ENCODE measurements at places on chromosomes 5 and 9.

- no peak for DNase-seq
Observed at GRCh38 chr5:75885849-75886596, 168.8 kb upstream of the POC5 start.

- no peak for DNase-seq
Observed at GRCh38 chr9:61666310-61666709, 476.5 kb downstream of the SPATA31A7 start.

GRCh38 chr9:121499427-121500164 lies at the start of gene GGTA1:
Gene GGTA1, minus strand, starts transcription at chr9:121499844. Its CDS starts 31,922 bp downstream, at chr9:121467922.
- DNase-seq = no peak

- DNase-seq = no peak
Observed at GRCh38 chr9:136012651-136013050, 51.5 kb upstream of the UBAC1 start.

DNA sequence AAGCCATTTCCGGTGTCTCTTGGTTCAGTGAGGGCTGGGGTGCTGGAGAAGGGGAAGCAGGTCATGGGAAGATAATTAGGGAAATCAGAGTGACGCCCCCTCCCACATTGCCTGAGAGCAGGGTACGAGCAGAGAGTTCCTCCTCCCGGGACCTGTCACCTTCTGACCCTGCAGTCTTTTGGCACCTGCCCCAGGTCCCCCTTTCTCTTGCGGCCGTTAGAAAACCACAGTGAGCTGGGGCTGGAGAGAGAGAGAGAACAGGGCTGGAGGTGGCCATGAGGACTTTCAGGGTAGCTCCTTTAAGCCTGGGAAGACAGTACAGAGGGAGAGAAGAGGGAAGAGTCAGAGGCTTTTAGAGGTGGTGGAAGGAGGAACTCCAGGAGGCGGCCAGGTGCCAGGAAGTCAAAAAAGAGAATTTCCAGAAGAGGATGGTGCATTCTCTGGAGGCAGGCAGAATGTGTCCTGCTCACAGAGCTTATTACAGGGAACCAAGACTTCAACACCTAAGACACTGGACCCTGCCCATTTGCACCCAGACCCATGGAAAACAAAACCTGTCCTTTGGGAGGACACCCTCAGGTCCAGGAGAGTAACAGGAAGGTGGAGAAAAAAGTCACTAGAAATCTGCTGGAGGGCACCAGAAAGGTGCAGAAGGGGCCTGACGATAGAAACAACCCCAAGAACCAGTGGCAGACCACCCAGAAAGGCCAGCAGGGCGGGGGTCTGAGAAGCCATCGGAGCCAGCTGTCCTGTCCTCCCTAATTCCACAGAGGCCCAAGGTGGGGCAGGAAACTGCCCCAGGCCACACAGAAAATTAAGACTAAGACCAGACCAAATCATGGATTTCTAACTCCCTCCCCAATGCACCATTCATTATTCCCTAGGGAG lies 6.5 kb upstream of the ACSL6 start:
- no peak for DNase-seq

DNA sequence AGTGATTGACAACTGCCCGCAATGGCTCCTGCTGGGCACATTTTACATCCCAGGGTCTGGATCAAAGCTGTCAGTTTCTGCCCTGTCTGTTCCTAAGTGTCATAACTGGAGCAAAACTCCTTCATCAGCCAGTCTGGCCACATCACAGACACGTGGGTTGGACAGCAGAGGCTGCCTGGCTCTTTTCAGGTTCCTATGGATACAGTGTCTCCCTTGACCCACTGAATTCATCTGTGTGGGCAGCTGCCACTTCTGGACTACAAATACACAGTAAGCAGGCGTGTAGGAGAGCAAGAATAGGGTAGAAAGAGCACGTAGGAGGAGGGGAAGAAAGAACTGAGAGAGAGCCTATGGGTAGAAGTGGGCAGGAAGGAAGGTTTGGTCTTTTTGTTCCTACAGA lies 238.0 kb downstream of the ENC1 start:
- DNase-seq = no peak

DNA sequence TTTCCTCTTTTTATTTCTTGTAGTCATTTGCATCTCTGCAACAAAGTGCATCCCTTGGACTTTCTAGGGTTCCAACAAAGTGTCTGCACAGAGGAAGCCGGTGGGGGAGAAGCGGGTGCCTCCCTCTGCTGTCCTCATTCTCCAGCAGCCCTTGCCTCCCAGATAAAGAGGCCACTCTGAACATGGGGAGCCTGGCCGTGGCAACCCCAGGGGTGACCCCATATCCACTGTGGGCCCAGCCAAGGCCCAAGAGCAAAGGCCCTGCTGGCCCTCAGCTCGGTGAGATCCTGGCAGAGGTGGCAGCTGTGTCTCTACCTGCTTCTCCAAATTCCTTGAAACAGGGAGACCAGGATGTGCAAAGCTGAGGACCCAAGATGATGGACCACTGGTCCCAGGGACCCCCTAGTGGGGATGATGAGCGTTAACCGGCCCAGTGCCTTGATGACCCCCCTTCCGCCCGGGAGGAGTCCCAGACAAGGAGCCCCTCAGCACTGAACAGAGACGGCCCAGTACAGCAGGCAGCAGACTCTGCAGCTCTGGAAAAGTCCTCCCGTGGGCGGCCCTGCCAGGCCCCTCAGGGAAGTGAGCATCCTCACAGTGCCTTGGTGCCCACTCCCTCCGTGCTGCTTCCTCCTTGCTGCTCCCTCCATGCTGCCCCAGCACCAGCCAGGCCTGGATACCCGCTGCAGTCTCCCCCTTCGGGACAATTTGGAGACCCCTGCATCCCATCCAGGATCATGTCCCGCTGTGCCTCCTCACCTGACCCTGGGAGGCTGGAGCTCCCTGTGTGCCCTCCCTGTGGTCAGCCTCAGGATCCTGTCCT lies 62.5 kb downstream of the MRPL36 start:
- no peak for DNase-seq

GRCh38 chr9:91195372-91196012 lies 166.2 kb downstream of the AUH start:
- no peak for DNase-seq

- no peak for DNase-seq
Observed at GRCh38 chr5:56840597-56840996, 25.2 kb downstream of the MAP3K1 start.

DNA sequence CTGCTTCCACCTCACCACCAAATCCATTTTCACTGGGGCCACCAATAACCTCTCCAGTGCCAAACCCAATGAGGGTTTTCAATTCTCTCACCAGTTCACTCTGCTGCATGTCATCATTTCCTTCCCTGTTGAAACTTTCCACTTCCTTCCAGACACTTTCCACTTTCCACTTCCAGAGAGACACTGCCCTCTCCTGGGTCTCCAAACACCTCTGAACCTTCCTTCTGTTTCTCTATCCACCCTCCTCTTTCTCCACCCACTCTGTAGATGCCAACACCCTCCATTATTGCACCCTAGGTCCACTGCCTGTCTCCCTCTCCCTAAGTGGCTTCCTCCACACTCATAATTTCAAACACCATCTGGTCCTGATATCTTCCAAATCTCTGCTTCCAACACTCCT lies 39.6 kb downstream of the PDE6A start:
- DNase-seq = no peak

DNA sequence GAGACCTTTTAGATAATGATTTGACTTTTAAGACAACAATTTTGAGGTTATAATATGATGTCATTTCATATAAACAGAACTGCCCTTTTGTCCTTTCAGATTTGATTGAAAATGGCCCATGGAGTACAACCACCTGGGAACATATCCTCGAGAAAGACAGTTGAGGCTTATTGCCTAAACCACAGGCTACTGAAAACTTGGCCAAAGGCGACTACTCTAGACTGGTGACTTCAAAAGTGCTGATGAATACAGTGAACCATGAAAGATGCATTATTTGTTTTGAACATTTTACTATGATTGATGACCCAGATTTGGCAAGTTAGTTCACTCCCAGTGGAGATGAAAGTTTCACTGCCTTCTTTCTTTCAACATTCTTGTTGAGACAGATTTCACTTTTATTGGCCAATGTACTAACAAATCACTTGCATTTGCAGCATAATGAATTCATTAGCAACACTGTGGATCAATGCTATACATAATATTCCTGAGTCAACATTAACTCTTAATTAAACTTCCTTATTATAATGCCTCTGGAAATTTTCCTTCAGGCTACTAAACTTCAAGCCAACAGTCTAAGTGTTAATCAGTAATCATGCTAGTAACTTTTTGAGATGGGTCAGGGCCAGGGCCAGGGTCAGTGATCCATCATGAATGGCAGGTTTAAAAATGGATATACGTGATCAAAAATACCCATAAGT lies 480.3 kb downstream of the RAB3C start:
- DNase-seq = no peak

DNA sequence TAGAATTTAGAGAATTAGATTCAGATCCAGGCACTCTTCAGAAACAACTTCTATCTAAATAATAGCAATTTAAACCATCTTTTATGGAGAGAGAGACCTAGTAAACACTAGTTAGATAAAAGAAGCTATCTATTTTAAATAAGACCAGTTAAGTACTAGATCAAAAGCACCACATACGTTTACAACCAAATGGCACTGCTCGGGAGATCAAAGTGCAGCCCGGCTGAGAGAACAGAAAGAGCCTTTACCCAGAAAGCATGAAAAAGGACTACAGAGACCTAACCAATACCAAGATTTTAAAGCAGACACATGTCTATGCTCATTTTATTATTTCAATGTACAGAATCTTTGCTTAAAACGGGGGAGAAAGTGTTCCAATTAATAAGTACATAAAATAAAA lies 30.8 kb downstream of the LIX1 start:
- DNase-seq = no peak

DNA sequence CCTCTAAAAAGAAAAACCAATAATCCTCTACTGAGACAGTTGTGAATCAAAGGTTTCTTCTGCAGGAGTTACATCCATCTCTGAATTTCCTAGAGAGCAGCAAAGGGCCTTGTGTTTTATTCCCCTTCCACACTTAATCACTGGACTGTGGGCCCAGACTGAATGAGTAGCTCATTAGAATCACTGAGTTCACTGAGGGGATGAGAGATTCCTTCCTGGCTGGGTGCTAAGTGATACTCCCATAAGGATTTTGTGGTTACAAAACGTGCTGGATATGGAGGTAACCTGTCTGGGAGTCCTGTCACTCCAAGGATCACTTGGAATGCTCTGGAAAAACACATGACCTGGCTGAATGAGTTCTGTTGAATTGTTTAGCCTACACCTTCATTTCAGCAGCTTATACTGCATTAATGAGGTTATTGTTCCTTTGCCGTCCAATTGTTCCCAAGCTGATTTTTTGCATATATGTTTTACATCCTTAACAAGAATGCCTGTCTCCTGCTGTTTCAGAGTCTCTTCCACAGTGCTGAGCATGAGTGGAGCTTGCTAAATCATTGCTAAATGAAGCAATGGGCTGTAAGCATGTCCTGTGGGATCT lies 82.9 kb downstream of the MEF2C start:
- no peak for DNase-seq

All from stimulated activated CD8-positive, alpha-beta memory T cell treated with anti-CD3 and anti-CD28 coated beads, Interleukin-7, amount 100 ng/mL, for 1 hour (primary cell).